ENCODE measurements at places on chromosomes 5 and 9. TPM values are rescaled to one million over a fixed set of nuclear protein-coding genes. Genes with fewer than 3 reads are reported as not detected.

GRCh38 chr5:103207653-103208052, 50.9 kb upstream of the MACIR start:
- DNase-seq, result no peak

The ELAVL2 gene
- not detected for total RNA-seq

DNA sequence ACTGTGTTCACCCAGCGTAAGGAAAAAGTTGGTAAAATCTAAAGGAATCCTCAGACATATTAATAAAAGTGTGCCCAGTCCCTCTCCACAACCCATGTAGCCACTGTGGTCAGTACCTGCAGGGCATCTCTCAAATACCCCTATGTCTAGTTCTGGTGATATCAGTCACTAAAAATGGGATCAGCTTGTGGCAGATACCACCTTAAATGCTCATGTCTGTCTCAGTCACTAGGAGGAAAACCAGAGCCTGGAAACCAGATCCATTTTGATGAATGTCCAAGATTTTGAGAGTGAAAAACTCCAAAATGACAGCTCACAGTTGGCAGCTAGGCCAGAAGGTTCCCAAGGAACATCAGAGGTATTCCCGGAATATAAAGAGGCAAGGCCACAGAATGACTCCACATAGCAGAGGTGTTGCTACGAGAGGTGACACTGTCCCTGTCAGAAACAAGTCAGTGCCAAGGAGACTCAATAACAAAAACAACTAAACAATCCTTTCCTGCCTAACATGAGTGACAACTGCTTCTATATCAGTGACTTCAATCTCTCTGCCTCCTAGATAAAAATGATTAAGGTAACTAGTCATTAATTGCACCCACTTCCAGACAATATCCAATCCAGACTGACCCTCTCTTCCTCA, 13.5 kb downstream of the PCAT7 start:
- no peak for DNase-seq

DNA sequence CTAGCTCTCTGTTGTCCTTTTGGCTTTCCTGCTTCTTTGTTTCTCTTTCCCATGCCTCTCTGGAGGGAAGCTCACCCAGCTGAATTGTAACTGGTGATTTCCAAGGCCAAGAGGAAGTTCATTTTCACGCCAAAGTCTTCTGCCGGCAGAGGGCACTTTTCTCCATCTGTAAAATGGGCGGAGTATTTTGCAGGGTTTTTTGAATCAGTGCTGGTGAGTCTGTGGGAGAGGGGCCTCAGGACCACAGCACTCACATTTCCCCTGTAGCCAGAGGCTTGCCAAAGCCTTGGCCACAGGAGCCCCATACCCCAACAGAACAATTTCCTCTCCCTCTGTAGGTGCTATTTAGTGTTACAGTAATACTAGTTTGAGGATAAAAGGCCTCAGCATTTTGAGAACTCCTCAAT, 42.3 kb upstream of the MATR3 start:
- no peak for DNase-seq

DNA sequence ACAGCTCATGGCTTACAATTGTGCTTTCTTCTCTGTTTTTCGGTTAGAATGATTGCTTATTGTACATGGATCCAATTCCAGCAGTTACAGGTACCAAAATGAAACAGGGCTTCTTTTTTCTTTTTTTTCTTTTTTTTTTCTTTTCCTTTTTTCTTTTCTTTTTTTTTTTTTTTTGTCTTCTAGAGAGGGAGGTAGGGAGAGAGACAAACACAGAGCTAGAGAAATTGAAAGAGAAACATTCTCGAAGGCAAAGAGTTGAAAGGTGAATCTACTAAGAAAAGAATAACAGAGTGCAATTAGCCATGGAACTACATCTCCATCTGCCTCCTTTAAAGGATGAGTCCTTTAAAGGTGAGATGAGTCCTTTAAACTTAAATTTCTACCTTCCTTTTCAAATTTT, 1.0 kb upstream of the EDIL3 start:
- DNase-seq, result no peak

DNA sequence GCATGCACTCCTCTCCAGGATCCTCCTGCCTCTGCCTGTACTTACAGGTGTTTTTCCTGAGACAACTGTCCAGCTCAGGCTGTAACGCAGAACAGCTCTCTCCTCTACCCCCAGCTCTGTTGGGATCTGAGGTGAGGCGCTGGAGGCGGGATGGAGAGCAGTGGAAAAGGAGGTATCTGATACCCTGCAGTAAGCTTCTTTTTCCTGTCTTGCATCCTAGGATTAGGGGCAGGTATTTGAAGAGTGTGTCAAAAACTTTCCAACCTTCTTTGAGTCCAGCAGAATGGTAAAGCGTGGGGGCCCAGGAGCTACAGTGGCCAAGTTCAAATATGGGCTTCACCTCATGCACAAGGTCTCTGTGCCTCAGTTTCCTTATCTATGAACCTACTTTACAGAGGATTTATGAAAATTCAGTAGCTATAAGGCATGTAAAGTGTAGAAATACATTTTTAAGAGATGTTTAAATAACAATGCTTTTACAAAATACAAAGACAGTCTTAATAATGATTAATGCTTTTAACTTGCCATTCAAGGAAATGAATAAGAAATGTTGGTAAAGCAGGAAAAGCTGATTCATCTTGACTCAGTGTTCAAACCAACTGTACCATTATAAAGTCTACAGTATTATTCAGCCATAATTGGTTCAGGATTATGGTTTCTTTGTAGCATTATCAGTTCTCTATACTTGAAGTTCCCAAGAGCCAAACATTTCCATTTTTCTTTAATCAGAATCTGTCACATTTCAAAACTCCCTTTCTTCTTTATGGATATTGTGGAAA, 26.1 kb downstream of the MAP1B start:
- DNase-seq, result no peak

The HAPLN1 gene
- 15.2 TPM for total RNA-seq

DNA sequence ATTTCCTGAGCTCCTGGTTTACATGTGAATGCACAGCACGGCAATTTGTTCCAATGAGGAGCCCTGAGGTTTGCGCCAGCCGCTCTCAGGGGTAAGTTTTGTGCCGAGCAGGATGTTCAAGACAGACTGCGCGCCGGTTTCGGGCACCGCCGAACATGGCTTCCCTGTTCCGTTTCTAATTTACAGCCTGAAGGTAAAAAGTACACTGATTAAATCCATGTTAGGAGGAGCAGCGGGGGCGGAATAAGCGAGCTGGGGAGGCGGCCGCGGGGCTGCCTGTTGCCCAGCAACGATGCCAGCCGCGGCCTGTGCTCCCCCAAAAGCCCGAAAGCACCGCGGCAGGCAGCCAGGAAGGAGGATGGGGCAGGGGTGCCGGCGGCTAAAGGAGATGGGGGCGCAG, 6.4 kb downstream of the SOWAHA start:
- peak; percentile 27 for DNase-seq

DNA sequence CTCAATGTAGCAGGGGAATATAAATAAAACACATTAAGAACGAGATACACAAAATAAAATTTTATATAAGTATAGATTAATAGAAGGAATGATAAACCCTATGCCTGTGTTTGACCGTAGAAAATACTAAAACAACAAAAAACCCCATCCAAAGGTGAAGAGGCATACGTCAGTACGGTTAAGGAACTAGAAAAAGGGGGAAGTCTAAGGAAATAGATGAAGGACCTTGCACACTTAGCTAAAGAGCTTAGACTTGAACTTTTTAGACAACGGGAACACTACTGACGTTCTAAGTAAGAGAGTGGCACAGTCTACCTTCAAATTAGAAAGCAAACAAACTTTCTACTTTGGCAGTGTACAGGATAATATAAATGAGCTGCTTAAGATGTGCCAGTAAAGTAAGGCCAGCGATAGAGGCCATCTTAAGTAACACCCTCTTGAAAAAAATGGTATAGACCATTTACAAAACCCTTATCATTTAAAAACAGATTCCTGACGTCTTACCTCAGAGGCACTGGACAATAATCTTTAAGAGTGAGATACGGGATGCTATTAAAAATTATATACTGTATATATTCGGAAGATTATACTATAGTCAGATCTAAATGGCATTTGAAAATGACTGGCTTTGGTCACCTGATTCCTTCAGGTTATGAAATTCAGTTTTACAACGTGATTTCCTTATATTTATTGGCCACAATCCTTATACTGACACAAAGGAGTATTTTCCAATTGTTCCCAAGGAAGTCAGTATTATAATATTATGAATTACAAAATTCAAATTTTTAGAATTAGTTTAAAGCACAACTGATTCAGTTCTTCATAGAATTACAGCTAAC, 8.5 kb downstream of the PANK3 start:
- DNase-seq, result no peak

DNA sequence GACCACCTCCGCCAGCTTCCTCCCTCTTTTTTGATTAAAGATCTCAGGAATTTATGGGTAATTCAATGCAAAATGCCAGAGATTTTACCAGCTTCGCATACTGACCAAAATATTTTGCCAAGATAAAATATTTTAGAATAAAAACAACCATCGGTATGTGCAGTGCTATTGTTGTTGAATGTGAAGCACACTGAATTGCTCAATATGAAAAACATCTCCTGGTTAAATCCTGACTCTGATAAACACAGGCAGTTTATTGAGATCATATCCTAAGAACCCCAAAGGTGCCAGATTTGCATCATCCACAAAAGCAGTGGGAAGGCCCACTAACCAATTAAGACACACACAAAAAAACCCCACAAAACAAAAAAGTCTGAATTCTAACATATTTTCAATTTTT, 202.4 kb downstream of the GLIS3 start:
- no peak for DNase-seq

The TRIM36 gene
- 6.2 TPM for total RNA-seq

The PCDHGA11 gene
- total RNA-seq, result 1.3 TPM

- no peak for DNase-seq
Measured at GRCh38 chr5:80346055-80346454, 26.3 kb downstream of the SPZ1 start.

The MCIDAS gene
- total RNA-seq, result 4.1 TPM

DNA sequence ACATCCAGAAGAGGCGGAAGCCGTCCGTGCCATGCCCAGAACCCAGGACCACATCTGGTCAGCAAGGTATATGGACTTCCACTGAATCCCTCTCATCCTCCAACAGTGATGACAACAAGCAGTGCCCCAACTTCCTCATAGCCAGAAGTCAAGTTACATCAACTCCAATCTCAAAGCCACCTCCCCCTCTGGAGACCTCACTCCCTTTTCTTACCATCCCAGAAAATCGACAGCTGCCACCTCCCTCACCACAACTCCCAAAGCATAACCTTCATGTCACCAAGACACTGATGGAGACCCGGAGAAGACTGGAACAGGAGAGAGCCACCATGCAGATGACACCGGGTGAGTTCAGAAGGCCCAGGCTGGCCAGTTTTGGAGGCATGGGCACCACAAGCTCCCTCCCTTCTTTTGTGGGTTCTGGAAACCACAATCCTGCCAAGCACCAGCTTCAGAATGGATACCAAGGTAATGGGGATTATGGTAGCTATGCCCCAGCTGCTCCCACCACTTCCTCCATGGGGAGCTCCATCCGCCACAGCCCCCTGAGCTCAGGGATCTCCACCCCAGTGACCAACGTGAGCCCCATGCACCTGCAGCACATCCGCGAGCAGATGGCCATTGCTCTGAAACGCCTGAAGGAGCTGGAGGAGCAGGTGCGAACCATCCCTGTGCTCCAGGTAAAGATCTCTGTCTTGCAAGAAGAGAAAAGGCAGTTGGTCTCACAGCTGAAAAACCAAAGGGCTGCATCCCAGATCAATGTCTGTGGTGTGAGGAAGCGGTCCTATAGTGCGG, 130.3 kb upstream of the DMRT1 start:
- DNase-seq, result no peak

The IFNA5 gene
- not detected for total RNA-seq

DNA sequence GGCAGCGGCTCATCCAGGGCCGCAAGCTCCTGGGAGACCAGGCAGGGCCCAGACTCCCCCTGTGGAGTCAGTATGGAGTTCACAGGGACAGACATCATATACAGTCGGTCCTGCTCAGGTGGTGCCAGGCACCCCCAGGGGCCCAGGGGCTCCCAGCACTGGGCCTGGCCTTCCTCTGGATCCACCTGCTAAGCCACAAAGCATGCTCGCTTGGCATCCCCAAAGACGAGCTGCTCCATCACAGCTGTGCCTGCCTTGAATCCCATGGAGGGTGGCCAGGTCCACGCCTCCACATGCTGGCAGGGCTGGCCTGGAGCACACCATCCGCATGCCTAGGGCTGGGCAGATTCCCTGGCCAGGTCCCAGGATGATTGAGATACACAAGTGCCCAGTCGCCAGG, 4.6 kb downstream of the BICD2 start:
- peak; percentile 53 for DNase-seq

- DNase-seq, result no peak
Measured at GRCh38 chr5:32866138-32866537, 155.0 kb downstream of the NPR3 start.

The FSD1L gene
- total RNA-seq, result 3.2 TPM

GRCh38 chr5:66870708-66871107, 274.5 kb downstream of the MAST4 start:
- no peak for DNase-seq

DNA sequence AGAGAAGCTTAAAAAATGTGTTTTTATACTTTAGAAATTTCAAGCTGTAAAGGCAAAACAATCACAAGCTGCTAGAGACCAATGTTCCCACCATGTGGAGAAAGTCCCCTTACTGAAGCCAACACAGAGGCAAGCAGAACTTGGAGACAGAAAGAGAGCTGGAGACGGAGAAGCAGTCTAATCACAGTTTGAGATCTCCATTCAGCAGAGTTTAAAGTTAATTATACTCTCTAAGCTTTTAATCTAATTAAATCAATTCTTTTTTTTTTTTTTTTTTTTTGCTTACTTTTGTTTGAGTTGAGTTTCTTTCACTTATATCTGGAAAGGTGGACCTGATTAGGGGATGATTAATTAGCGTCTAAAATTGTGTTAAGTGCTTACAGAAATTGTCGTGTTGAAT, 1534.3 kb downstream of the MAT2B start:
- DNase-seq, result no peak

The KIAA0825 gene
- 2.3 TPM for total RNA-seq

DNA sequence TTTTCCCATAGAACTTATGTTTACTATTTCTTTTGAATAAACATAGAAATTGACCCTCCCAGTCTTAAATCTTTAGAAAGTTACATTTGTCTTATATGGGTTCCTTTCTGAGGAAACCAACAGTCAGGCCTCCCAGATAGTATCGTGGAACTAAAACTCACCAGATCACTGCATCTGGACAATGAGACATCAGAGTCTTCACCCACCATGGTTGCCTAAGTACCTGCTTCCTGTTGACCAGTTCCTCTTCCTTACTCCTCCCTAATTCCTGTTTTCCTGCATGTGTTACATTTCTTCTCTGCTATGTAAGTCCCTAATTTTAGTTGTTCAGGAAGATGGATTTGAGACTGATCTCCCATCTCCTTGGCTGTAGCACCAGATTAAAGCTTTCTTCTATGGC, 462.2 kb downstream of the DIRAS2 start:
- DNase-seq, result no peak

GRCh38 chr5:83022334-83022733, 54.9 kb downstream of the TMEM167A start:
- DNase-seq, result no peak

The ATP10B gene
- total RNA-seq, result 71.8 TPM

- DNase-seq, result no peak
Measured at GRCh38 chr5:179822444-179822990, 1.8 kb downstream of the SQSTM1 start.

- no peak for DNase-seq
Measured at GRCh38 chr9:78714576-78714975, 417.7 kb downstream of the PSAT1 start.

All from stomach (tissue), 19 donors.